ENCODE measurements at places on chromosomes 3 and 15.

GRCh38 chr3:120524171-120524923 is 71.8 kb upstream of the NDUFB4 start:
- no peak for DNase-seq

GRCh38 chr15:96322536-96323318 is 7.8 kb upstream of the NR2F2 start:
- DNase-seq: no peak

- no peak for DNase-seq
Measured at GRCh38 chr15:73601451-73602445, 31.4 kb downstream of the NPTN start.

DNA sequence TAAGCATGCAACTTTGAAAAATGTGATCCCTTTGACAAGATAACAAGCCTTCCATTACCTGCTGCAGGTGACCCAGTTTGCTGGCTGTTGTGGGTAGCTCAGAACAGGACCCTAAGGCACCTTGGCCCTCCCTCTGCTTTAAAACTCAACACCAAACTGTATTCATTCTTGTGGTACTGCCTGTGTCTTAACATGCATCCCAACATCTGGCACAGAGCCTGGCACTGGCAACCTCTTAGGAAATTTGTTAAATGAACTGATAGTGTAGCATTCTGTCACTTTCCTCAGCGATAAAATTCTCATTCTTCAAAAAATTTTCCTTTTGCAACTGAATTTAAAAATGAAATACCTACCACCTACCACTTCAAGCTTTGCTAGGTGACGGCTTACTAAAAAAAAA is 287.3 kb upstream of the ADAMTS9 start:
- DNase-seq: no peak

- DNase-seq: no peak
Measured at GRCh38 chr3:167887096-167887495, 151.6 kb downstream of the SERPINI1 start.

DNA sequence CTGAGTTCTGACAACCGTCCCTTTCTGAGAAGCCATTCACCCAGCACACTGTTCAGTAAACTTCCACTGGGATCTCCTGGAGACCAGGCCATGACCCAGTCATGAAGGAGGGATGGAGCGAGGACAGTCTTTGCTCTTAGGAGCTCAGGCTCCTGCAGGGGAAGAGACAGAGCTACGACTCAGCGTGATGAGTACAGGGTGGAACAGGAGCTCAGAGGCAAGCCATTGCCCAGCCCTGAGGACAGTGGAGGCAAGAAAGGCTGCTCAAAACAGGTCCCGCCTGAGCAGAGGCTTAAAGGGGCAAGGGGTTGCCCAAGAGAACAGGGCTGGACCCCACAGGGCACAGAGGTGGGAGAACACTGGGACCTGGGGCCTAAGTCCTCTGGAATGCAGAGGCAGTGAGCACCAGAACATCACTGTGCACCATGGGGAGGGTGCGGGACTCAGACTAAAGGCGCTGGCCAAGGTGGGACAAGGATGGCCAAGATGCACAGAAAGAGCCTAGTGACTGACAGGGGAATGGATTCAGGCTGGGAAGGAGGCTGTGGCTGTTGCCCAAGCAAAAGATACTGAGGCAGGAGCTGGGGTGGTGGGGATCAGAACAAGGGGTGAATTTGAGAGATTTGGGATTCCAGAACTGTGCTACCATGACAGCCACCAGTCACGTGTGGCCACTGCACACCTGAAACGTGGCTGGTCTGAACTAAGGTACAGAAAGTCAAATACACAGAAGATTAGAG is 25.8 kb downstream of the TMEM43 start:
- no peak for DNase-seq

- no peak for DNase-seq
Measured at GRCh38 chr3:122991236-122991985, 36.2 kb downstream of the SEMA5B start.

DNA sequence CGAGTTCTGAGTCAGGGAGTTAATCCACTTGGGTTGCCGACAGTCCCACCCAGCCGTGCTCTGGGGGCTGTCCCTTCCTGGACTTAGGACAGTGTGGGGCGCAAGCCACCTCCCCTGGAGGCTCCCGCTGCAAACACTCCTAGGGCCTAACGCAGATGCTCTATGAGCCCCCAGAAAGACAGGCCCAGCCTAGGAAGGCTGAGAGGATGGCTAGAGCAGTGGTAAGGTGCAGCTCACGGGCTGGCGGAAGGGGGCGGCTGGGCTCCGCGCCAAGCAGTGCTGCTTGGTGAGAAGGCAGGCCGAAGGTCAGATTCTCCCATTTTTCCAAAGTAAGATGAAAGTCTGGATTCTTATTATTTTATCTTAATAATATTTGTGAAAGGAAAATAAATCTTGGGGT is 84.6 kb upstream of the ALDH1L1 start:
- DNase-seq: no peak

GRCh38 chr3:123244128-123244527 is 42.4 kb downstream of the SEC22A start:
- peak; percentile 55 for DNase-seq

- DNase-seq: no peak
Measured at GRCh38 chr3:143924522-143925285, 46.9 kb upstream of the DIPK2A start.

GRCh38 chr3:173743111-173743510 is 345.6 kb downstream of the NLGN1 start:
- no peak for DNase-seq

DNA sequence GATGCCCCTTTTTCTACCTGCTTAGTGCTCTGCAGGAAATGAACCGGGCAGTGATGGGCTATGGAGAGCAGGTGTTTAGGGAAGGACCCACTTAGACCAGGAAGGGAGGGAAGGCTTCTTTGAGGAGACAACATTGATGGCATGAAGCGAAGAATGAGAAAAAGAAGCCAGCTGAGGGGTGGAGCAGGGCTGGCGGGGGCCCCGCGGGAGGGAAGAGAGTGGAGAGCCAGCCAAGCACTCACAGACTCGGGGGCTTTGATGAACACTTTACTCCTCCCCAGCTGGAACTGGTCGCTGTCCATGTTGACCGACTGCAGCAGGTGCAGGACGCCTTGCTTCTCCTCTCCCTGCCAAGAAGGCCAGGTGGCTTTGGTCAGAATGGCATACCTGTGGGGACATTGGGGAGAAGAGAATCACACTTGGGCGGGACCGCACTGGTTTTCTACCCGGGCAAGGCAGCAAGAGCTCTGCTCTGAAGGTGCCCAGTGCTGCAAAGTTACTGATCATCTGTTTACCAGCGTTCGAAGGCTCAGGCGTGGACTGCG is 28.4 kb upstream of the LDHAL6B start:
- DNase-seq: no peak

GRCh38 chr3:126517291-126517951 is at the start of gene UROC1:
Gene UROC1 (minus strand): TSS chr3:126517773. CDS start chr3:126517719, 54 bp downstream.
- no peak for DNase-seq

GRCh38 chr3:102225005-102225404 is 209.8 kb upstream of the ZPLD1 start:
- no peak for DNase-seq

DNA sequence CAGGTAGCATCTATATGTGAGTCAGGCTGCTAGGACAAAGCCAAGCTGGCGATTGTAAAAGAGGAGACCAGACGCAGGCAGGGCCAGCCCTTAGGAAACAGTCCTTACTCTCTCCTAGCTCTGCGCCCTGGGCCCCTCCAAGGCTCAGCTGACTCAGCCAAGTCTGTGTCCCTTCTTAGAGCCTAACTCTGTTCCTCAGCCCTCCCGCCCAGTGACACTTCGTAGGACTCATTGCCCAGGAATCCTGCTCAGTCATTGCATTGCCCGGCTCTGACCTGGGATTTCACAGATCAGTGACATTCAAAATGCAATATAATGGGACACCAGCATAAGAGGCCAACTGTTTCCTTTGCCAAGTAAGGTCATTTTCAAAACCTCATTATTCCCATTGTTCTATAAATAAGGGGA is 244.2 kb downstream of the TLE3 start:
- no peak for DNase-seq

DNA sequence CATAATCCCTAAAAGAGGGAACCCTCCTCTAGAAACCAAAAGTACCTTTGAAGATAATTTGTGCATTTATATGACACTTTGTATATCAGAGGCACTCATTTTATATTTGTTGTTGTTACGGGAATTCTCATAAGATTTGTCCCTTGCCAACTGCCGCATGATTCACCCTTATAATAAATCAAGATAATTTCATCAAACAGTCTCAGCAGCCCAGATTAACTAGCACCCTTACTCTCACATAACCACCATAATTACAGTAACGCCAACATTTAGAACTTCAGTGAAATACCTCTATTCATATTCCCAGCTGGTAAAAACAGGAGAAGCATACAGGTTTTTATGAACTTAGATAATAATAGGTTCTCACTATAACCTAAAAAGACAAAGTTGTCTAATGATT is 271.9 kb downstream of the LRRC3B start:
- DNase-seq: no peak

- no peak for DNase-seq
Measured at GRCh38 chr3:135473449-135473848, 492.1 kb upstream of the PPP2R3A start.

GRCh38 chr15:98103570-98103969 is 143.1 kb downstream of the ARRDC4 start:
- no peak for DNase-seq

Measured in CD4-positive, alpha-beta T cell treated with Interleukin-6 for 4 hours (primary cell).